Renal pelvis (tissue), 12 donors: ENCODE measurements at places on chromosomes 6 and 20. TPM values are rescaled to one million over a fixed set of nuclear protein-coding genes. Genes with fewer than 3 reads are reported as not detected.

FAM184A gene
- polyA plus RNA-seq: 11.0 TPM

BCL2L1 gene
- 80.1 TPM for polyA plus RNA-seq

ZGPAT gene
- polyA plus RNA-seq: 28.9 TPM

NKX2-2 gene
- not detected for polyA plus RNA-seq

FUT9 gene
- 5.7 TPM for polyA plus RNA-seq

MKKS gene
- 26.5 TPM for polyA plus RNA-seq

CENPW gene
- 21.3 TPM for polyA plus RNA-seq

SYNJ2 gene
- 11.3 TPM for polyA plus RNA-seq

OR2H1 gene
- not detected for polyA plus RNA-seq

GUCA1A gene
- not detected for polyA plus RNA-seq

MCCD1 gene
- polyA plus RNA-seq: 24.1 TPM

DEFB118 gene
- polyA plus RNA-seq: not detected

LPA gene
- polyA plus RNA-seq: 0.26 TPM

UNC5CL gene
- 5.1 TPM for polyA plus RNA-seq

CRIP3 gene
- 3.8 TPM for polyA plus RNA-seq

PNPLA1 gene
- polyA plus RNA-seq: 3.0 TPM

NOX3 gene
- polyA plus RNA-seq: 1.2 TPM

DCDC2 gene
- polyA plus RNA-seq: 138 TPM

HLA-DRA gene
- polyA plus RNA-seq: 58.4 TPM

SLPI gene
- polyA plus RNA-seq: 0.69 TPM

CYP24A1 gene
- 0.81 TPM for polyA plus RNA-seq

PTPRT gene
- 1.3 TPM for polyA plus RNA-seq

ELOVL4 gene
- 3.0 TPM for polyA plus RNA-seq

RBPJL gene
- not detected for polyA plus RNA-seq
